H54 (cell line): ENCODE measurements at places on chromosomes 7 and 10.

- no peak for DNase-seq
Measured at GRCh38 chr7:300546-301290, 10.7 kb downstream of the FOXL3 start.

DNA sequence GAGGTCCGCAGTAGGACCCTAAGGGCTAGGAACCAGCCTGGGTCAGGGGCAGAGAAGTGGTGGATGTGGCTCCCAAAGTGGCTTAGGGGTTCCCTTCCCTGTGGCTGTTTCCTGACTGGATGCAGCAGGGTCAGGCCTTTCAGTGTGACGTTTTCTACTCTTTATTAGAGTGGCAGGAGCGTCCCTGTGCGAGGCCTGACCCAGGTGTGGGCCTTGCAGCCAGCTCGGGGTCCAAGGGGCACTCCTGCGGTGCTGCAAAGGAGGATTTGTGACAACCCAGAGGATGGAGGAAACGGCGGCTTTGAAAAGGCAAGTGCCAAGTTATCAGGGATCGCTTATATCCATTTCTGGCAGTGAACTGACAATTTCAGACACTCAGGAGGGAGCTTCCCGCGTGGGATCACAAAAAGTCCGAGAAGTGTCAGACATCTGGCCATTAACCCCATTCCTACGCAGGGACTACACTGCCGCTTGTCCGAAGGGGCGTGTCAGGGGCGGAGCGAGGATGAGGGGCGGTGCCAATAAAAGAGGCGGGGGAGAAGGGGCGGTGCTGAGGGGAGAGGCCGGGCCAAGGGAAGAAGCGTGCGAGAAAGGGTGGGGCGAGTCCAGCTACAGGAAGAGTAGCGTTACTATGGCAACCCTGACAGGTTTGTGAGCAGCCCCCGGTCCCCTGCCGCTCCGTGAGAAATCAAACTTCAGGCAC is 98.8 kb upstream of the ZNF722 start:
- DNase-seq: no peak

GRCh38 chr7:80392229-80393169 is 119.4 kb downstream of the GNAT3 start:
- DNase-seq: no peak

GRCh38 chr7:55087521-55087961 is 68.7 kb downstream of the EGFR start:
- no peak for DNase-seq

DNA sequence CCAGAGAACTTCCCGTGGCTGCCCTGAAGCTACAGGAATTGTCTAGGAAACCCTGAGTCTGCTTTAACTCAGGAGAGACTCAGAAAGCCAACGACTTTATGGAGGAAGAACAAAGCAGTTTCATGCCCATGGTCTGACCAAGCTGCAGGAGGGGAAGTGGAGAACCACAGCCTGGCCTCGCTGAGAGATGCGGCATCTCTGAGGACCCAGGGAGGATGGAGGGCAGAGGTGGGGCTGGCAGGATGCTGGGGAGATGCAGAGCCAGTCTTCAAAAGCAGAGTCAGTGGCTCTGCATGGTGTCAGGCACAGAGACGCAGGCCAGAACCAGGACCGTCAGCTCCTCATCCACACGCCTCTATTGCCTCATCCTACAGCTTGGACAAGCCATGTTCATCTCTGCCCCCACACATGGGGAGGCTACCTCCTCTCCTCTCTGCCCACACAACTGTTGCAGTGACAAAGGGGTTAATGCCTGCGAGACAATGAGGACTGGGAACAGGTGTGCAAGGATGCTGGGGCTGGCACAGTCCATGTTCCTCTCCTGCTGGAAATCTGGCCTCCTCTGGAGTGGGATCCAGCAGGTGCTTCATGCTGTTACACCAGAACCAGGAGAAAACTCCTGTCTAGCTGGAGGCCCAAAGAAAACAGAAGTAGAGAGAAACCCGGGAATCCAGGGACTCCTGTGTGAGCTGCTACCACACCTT is 267.0 kb downstream of the PLXNA4 start:
- no peak for DNase-seq

DNA sequence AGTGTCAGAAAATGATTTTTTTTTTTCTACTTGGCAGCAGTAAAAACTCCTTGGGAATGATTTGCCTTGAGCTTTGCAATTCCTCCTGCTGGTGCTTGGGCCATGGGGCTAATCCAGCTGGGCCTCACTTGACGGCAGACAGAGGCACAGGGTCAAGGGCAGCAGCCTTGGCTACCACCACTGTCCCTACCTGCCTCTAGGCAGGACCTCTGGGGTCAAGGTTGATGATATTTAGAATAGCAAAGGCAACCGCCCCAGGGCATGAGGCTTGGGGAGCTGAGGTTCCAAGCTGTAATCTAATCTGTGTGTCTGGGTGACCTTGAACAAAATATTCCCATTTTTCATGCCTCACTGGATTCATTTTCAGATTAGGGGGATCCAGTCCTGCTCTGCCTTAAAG is 327.4 kb downstream of the PLXNA4 start:
- DNase-seq: no peak

DNA sequence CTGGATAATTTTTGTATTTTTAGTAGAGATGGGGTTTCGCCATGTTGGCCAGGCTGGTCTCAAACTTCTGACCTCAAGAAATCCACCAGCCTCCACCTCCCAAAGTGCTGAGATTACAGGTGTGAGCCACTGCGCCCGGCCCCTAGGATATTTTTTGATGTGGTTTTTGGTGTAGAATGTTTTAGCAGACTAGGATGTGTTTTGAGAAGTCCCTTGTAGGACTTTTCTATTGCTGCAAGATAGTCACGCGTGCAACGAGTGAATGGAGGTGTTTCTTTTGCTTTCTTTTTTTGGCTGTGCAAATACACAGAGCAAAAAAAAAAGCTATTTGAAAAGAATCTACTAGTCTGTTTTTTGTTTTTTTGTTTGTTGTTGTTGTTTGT is 29.8 kb upstream of the KLF6 start:
- no peak for DNase-seq

- no peak for DNase-seq
Measured at GRCh38 chr7:120207037-120207436, 65.9 kb upstream of the KCND2 start.

- DNase-seq: no peak
Measured at GRCh38 chr10:3655528-3655927, 129.5 kb downstream of the KLF6 start.

GRCh38 chr7:20407585-20408466 is 77.1 kb downstream of the ITGB8 start:
- peak; percentile 21 for DNase-seq

DNA sequence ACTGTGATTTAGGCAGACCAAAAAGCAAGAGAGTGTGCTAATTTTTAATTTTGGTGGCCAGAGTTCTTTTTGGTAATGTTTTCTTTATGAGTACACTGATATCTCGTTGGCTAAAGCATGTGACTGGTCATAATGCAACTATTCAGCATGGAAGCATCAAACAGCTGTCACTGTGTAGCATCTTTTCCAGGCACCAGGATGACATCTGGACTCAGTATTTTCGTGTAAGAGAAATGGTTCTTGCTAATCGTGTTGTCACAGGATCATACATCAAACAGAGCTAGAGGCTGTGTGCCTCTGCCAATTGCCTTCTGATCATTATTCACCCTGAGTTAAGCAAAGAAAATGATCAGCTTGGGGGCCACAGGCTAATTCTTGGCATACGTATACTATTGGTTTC is 118.9 kb downstream of the SND1 start:
- DNase-seq: no peak

- no peak for DNase-seq
Measured at GRCh38 chr10:16987976-16988610, 141.5 kb downstream of the CUBN start.
